Spinal cord (tissue), 10 donors: ENCODE measurements at places on chromosomes 6 and 20. TPM values are rescaled to one million over a fixed set of nuclear protein-coding genes. Genes with fewer than 3 reads are reported as not detected.

SIRPD gene
- polyA plus RNA-seq, result not detected

DNA sequence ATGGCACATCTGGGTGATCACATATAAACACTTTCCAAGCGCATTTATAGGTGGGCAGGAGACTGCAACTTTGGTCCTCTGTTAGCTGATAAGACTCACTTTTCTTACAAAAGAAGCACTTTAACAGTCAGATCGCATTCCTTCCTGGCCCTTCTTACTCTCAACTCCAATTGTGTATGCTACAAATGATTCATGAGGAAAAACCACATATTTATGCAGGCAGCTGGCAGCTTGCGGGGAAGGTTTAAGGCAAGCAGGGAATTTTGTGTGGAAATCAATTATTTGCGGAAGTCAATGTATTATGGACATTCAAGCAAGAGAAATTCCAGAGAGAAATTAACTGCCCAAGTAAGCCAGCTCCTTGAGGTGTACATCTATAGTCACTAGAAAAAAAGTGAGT, 194.0 kb downstream of the PKHD1 start:
- DNase-seq, result no peak

DNA sequence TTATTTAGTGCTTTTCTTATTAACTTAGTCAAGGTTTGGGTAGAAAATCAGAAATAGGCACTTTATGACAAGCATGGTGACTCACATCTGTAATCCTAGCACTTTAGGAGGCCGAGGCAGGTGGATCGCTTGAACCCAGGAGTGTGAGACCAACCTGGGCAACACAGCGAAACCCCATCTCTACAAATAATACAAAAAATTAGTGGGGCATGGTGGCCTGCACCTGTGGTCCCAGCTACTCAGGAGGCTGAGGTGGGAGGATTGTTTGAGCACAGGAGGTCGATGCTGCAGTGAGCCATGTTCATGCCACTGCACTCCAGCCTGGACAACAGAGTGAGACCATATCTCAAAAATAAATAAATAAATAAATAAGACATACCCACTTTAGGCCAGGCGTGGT, 51.3 kb upstream of the THEMIS start:
- DNase-seq, result no peak

GRCh38 chr6:84770521-84770920, 6.1 kb upstream of the TBX18 start:
- DNase-seq, result no peak

DNA sequence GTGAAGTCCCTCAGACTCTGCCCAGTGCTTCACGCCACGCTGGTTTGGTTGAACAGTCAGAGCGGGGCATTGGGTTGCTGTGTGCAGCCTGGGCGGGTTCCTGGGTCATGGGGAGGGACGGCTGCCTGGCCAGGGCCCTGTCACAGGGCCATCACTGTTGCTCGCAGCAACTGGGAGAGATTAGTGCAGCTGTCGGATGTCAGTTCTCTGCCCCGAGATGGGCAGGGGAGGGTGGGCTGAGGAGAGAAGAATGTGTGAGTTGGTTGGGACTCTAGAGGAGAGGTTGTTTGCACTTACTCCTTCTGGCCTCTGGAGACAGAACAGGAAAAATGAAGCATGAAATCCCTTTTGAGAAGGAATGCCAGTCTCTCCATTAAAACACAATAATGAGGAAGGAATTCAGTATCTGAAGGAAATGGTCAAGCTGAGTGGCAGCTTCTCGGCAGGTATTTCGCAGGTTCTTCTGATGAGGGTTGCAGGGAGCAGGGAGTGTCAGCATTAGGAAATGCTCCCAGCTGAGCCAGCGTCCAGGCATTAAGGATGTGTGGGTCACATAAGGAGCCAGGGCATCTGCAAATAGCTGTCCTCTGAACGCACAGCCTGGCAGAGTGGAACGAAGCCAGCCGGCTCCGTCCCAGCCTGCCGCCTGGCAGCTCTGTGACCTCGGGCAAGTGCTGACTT, 95.9 kb downstream of the SSR1 start:
- no peak for DNase-seq

PHACTR1 gene
- 48.2 TPM for polyA plus RNA-seq

- DNase-seq, result no peak
Measured at GRCh38 chr6:21679761-21680265, 86.3 kb downstream of the SOX4 start.

DNA sequence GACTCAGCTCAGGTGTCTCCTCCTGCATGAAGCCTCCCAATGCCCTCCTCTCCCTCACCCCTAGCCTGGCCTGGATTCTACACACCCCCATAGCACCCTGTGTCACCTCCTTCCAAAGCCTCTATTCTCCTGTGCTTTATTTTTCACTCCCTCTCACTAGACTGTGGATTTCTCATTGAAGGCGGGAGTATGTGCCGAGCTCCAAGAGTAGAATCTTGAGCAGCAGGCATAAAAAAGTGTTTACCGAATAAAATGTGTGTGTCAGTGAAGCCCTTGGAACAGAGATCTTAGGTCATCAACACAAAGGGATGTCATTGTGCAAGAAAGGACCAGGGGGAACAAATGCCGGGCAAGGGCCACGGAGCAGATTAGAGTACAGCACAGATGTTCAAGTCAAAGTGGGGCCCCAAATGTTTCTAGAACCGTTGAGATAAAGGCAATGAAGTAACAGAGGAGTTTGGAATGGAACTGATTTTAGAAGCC, 106.1 kb upstream of the TMEM170B start:
- DNase-seq, result no peak

NELFCD gene
- 85.7 TPM for polyA plus RNA-seq

DNA sequence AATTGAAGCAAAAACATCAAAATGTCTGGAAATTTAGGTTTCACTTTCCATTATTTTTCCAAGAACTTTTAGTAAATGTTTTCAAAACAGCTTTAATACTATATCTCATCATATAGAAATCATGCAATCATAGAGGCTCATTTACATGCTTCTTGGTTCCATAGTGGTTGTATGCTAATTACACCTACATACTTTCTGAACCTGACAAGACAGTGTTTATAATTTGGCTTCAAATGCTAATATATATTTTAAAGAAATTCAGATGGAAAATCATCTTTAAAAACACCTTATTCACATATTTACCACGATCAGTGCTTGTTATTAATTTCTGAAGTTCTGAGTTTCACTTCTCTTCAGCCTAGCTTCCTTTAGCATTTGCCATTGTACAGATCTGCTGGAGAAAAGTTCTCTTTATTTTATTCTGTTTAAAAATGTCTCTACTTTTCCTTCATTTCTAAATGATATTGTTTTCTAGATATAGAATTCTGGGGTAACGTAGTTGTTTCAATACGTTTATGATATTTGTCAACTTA, 89.9 kb downstream of the PLCB1 start:
- DNase-seq, result no peak

CAGE1 gene
- not detected for polyA plus RNA-seq

GRCh38 chr6:119738425-119738824, 388.9 kb upstream of the MAN1A1 start:
- DNase-seq, result no peak

DNA sequence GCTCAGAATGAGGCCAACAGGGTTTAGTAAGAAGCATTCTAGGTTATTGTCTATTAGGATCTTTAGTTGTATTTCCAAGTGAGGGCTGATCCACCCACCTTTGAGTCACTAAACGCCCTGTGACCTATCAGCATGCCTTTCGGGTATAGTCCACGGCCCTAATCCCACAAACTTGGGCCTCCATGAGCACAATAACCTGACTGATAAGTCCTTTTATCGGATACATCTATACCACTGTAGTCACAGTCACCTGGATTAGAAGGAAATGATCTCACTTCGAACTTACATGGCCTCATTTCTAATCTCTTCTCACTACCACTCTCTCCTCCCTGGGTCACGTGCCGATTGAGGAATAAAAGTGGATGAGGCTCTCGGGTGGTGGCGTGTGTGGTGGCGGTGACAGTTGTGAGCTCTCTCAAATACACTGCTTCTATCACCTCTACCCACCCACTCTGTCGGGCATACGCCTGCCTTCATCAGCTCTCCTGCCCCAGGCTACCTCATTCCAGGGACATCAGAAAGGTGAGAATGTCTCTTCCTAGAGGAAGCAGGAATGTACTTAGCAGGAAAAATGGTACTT, 65.2 kb downstream of the TRAM2 start:
- no peak for DNase-seq

KPNA5 gene
- polyA plus RNA-seq, result 18.4 TPM

DNA sequence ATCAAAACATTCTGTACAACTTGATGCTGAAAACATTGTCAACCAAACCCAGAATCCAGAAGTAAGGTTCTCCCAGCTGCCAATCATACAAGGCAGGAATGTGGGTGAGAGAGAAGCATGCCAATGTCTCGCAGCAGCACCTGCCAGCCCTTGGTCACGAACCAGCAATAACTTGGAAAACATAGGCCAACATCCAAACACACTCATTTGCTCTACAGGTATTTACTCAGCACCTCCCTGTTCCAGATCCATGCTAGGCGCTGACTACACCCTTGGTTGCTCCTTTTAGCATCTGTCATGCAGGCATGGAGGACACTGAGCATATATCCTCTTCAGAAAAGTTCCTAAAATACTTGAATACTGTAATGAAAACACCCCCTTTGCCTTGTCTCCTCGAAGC, 63.6 kb downstream of the FAXC start:
- DNase-seq, result no peak

DNA sequence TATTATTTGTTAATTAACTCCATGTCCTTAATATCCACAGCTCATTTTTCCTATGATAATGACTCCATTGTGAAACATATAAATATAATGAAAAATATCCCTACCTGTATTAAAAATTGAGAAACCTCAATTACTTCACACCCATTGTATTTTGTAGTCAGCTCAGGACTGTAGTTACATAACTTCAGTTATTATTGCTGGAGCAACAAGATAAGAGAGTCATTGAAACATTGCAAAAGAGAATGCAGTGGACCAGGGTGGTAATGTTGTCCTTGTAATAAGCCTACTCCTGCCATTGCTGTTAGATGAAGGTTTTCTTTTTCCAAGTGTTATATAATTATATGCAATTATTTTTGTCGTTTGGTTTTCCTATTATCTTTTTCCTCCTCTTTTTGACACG, 184.4 kb downstream of the PRL start:
- no peak for DNase-seq

DNA sequence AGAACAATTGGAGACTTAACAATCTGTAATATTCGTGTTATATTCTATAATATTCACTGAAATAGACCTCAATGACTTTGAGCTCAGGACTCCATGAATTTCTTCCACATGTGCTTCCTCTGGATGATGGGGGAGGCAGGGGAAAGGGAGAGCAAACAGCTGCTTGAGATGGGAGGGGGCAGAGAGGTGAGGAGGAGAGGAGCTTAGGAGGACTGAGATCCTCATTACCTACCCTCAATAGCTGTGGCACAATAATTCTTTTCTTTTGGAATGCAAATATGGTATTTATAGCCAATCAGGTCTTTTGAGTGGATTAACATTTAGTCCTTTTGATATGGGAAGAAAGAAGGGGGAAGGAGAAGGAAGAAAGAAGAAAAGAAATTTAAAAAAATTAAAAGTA, 64.1 kb upstream of the ZNF217 start:
- DNase-seq, result no peak

DNA sequence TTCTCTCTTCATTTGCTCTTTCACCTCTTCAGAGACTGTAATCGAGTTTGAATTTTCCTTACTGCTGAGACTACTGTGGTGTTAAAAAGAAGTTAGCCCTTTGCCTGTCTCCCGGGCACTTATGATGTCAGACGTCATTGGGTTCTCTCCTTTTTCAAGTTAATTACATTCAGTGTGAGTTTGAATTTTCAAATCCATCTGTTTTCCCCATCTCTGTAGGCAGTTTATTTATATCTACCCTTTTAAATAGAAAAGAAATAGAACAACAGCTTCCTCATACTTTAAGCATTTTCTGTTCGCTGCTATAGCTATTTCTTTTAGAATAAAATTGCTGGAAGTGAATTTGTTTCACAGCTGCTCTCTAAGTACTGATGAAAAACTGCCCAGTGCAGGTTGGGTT, 81.4 kb downstream of the MCHR2 start:
- DNase-seq, result no peak
